Activated naive CD4-positive, alpha-beta T cell (primary cell): ENCODE measurements at places on chromosomes 5 and 9.

DNA sequence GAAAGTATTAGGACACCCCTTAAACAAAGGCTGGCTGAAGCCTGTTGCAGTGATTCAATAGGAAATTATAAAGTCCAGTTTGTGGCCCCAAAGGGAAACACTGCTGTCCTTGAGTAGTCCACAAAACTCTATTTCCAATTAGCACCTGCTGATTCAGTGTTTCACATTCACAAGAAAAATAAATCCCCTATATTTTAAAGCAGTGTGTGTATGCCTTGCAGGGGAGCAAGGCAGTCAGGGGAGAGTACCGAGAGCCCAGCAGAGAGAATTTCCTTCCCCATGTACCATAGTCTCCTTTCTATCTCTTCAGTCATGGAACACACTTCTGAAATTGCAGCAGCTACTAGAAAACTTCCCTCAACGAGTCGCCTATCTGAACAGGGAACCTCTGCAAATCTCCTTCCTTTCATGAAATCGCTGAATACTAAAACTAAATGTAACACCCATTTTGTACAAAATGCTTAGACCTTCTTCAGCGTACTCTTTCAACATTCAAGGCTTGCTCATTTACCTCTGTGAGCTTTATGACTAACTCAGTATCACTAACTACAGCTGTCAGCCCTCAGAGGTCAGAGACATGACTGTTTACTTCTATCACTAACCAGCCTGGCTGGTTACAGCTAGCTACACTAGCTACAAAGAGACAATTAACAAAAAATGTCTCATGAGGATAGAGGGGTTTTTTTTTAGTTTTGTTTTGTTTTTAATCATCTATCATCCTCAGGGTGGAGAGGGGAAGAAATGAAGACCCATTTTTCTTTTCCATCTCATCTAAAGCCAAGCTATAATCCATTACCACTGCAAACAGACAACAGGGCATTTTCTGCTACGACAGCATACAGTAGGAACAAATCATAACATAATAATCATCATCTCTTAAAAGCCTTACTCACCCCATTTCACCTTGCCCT lies 188.7 kb downstream of the EBF1 start:
- no peak for DNase-seq

DNA sequence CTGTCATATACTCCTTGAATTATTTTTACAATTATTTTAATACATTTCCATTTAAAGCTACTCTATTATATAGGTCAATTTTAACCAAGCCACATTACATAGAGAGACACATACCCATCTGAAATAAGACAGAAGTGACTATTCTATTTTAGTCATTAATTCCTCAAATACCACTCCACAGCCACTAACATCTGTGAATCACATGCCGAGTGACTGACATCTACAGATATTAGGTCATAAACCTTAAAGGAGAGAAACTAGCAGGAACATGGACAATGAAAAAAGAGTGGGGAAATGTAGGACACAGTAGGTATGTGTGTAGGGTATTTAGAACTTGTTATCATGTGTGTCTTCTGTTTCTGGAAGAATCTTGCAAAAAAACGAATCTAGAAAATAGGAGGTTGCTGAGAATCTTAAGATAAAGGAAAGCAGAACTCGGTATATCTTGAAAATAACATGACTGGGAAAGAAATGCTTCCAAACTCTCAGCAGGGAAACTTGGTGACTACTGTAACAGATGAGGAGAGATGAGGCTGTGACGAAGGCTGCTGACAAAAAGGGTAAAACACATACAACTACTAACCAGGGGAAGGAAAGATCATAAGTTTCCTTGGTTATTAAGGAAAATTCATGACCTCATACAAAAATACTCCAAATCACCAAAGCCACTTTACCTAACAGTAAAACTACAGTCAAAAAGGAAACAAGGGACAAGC lies 84.6 kb downstream of the PLPP1 start:
- no peak for DNase-seq

DNA sequence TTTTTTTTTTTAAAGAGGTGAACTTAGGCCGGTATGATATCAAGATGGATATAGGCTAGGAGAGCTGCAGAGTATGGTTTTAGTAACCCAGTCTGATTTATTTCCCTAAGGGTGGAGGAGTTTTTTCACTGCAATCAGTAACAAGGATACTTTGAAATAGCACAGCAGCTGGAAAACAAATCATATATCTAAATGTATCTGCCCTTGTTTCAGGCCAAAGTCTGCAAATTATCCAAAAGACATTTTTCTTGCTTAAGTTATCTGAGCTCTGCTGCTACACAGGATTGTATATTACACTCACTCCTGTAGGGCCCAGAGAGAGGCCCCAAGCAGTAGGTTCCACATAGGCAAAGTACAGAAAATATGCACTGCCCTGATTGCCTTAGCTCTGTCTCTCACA lies 222.4 kb downstream of the NTRK2 start:
- no peak for DNase-seq

DNA sequence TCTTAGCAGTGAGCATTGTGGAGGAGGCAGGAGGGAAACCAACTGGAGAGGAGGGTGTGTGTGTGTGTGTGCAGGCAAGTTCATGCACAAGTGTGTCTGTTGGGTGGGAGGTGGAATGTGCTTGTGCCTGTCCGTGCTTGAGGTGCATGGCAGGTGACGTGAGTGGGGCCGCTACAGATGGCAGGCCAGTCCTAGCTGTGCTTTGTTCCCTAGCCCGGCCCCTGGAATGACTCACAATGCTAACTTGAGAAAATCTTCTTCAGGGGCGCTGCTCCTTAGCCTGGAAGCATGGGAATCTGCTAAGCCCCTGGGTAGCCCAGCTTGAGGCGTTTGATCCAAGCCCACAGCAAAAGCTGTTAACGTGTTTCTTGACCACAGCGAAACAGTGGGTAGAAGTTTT lies 25.0 kb upstream of the DMRT2 start:
- no peak for DNase-seq

DNA sequence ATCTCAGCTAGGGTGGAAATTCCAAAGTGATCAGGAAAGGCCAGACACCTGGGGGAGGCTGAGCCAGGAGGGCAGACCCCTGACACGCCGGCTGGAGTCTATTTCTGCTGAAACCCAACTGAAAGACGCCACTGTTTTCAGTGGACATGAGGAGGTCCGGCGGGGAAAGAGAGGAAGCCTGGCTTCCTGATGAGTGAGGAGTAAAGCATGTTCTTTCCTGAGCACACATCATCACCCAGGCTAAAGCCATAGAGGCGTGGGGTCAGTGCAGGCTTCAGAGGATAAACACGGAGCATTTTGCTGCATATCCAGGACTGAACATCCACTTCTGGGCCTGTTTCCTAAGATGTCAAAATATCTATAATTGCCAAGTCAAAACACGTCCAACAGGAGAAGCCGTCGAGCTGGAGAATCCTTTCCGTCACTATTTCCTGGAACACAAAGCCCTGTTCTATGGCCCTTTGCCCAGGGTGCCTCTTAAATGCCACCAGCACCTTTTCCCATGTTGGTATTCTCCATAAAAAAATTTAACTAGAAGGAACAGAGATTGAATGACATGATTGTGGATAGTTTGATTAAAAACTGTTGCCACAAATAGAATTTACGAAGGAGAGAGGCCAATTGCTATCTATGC lies 597.9 kb upstream of the ADAMTS16 start:
- DNase-seq = no peak

DNA sequence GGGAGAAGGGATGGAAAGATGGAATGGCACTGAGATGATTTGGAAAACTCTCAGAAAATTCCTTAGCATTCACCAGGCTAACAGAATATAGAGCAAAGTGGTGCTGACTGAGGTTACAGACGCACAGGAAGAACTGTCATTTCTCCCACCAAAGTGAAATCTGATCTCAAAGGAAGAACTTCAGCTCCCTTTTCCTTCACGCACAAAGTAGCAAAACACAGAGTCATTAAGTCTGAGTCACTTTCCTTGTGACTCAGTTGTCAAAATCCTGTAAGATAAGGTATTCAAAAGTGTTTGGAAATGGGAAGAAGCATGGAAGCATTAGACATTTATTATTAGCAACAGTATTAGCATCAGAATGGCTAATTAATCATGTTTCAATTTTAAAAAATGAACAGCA lies 11.7 kb downstream of the MPDZ start:
- no peak for DNase-seq

GRCh38 chr5:166551384-166551783 lies 1740.1 kb upstream of the WWC1 start:
- DNase-seq = no peak

DNA sequence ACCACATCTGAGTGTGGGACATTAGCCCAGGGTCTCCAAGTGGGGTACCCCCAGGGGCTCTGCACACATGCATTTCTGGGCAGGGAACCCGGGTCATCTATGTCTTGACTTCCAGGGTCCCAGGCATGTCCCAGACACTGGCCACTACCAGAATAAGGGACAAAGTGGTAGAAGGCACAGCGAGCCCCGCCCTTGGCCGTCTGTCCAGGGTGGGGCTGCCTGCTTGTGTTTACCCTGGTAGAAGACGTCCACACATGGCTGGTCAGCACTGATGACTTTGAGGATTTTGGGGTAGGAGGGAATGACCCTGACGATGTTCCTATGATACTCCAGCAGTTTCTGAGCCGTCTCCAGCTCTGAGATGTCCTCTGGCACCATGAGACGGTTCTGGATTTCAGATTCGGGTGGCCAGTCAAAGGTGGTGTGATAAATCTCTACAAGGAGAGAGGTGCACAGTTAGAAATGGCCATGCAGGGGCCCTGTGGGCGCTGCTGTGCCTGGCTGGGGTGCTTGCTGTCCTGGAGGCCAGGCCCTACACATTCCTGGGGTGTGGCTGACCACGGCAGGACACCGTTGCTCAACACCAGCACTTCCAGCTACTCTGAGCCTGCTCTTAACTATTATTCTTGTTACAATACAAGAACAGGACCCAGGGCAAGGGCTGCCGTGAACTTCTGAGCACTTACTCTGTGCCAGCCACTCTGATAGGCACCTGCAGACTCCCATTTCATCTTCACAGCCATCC lies 51.3 kb downstream of the AK8 start:
- no peak for DNase-seq

- no peak for DNase-seq
Measured at GRCh38 chr5:74767579-74767913, 497 bp downstream of the NSA2 start.

- no peak for DNase-seq
Measured at GRCh38 chr5:37355161-37355560, 15.7 kb downstream of the NUP155 start.

GRCh38 chr5:110687485-110687884 lies 39.0 kb downstream of the TMEM232 start:
- DNase-seq = no peak

- DNase-seq = no peak
Measured at GRCh38 chr5:86997516-86997915, 270.2 kb upstream of the RASA1 start.

DNA sequence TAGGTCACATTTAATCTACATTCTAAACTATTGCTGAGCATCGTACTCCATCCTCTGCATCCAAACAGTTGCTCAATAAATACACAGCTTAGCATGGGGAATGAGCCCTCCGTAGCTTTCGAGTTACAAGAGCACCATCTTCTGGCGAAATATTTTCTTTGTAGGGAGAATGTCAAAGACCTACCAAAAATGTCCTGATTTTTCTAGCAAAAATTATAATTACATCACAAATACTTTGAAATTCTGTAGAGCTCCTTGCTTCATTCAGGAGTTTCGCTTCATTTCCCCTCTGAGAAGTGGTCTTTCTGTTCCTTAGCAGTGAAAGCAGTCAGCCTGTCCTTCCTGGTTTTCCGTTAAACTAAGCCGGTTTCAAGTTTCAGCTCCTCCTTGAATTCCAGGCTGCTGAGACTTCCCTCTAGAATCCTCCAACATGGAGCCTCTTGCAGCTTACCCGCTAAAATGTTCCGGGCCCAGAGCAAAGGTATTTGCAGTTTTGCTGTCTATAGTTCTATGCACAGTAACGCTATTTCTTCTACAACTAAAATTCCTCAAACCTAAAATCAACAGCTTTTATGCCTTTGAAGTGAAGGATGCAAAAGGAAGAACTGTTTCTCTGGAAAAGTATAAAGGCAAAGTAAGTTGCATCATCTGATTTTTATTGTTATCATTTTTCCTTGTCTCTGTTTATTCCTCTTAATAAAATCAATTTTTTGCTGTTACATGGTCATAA lies at the start of gene GPX8:
Gene GPX8 (plus strand): TSS at position 409 of the 730 bp plus-strand sequence. CDS start 22 bp downstream, at position 431.
- no peak for DNase-seq

- DNase-seq = no peak
Measured at GRCh38 chr5:103758996-103759395, 196.4 kb upstream of the NUDT12 start.

- no peak for DNase-seq
Measured at GRCh38 chr5:1718669-1719068, 81.0 kb downstream of the MRPL36 start.

DNA sequence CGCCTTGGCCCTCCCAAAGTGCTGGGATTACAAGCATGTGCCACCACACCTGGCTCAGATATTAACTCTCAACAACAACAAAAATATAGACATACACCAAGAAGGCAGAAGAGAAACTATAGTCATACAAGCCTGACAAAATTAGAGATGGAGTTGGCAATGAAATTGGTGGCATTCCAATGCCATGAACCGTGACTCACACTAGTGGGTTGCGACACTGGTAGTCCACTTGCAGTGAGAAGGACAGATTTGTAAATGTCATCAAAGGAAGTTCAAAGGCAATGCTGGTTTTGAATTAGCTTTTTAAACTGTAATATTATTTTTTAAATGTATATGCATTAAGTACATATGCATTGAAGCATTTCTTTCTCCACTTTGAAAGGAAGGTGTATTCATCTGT lies 8.5 kb upstream of the DNAJC25 start:
- DNase-seq = no peak

- DNase-seq = no peak
Measured at GRCh38 chr9:87867391-87867790, 15.3 kb upstream of the SPATA31E1 start.

DNA sequence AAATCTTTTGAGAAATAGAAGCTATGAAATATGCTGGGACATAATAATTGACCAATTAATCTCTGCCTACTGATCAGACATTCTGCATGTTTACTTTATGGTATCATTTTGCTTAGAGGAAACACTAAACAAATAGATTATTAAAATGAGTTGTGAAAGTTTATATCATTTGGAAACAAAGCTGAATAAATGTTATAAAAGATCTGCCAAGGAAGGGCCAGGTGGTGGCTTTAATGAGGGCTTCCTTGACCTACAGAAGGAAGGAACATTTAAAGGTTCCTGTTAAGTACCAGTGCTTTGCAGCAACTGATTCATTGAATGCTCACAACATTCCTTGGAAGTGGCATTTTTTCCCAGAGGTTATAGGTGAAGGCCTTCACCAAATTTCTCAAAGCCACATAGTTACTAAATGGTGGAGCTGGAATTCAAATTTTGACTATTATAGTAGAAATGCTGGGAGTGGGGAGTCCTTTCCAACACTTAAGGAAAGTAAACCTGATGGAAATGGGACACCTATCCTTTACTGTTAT lies 250.7 kb downstream of the GABRB2 start:
- DNase-seq = no peak

- DNase-seq = no peak
Measured at GRCh38 chr5:135434591-135435466, 12.3 kb downstream of the DCANP1 start.
